Mucosa of descending colon (tissue), 3 donors: ENCODE measurements at places on chromosomes 12 and 14. TPM values are rescaled to one million over a fixed set of nuclear protein-coding genes. Genes with fewer than 3 reads are reported as not detected.

DNA sequence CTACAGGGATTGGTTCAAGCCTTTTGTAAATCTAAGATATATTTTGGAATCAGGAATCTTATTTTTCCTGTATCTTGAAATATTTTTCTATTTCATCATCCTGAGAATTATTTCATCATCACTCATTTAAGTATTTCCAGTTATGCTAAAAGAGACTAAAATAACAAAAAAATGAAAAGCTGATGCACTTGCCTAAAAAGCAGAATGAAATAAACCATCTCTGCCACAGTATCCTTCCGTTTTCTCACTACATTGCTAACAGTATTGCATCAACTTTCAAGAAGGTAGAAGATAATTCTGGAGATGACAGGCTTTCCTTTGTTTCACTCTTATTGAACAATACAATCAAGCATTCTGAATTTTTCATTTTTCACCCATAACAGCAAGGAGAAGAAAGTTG, 31.1 kb upstream of the EIF5 start:
- no peak for DNase-seq

DNA sequence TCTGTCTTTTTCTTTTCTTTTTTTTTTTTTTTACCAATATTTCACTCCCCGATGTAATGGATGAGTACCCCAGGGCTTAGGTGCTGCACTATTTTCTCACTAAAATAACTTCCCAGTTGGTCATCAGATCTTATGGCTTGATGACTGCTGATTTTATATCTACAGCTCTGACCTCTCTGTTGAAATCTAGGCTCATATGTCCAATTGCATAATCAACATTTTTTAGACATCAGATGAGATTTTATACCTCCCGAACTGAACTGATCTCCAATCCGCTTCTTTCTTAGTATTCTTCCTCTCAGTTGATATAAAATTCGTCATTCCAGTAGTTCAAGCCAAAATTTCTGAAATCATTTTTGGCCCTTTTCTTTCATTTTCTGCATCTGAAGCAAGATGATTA, 1236.5 kb downstream of the SLC16A7 start:
- DNase-seq, result no peak

DNA sequence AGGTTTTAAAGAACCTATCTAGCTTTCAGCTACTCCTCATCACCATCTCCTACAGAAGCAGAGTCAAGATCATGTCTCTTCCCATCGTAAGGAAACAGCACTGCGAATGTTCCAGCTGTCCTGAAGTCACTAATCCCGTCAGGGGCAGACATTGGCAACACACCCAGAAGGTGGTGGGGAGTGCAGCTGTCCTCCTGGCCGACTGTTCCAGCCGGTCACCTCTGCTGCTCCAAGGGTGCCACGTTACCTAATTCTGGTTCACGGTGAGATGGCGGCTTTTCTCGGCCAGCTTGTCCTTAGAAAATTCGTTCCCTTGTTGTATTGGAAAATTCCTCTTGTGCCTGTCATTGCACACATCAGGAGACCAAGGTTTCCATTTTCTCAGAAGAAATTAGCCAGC, 196.2 kb downstream of the ZFP36L1 start:
- DNase-seq, result no peak

DNA sequence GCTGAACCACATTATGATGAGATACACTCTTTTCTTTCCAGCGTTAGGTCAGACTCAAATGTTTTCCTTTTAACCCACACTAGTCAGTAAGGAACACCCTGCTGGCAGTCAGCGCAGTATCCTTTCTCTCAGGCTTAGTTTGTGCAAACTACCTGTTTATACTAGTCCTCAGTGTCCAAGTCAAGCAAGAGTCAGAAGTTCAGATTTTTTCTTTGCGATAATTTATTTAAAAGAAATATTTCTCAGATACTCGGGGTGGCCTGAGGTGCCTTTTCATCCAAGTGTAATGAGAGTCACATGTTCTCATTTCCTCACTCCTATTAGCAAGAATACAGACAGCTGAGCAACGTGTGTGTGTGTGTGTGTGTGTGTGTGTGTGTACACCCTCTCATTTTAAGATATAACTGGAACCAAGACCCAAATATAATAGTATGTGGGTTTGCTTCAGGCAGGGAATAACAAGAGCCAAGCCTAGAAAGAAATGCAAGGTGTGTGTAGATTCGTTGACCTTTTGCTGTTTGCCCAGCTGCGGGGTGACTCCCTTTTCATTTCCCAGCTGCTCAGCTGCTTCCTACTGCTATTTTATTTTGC, 182.7 kb downstream of the KICS2 start:
- peak; percentile 75 for DNase-seq

GRCh38 chr14:65805113-65805473, 392.6 kb downstream of the FUT8 start:
- no peak for DNase-seq

DNA sequence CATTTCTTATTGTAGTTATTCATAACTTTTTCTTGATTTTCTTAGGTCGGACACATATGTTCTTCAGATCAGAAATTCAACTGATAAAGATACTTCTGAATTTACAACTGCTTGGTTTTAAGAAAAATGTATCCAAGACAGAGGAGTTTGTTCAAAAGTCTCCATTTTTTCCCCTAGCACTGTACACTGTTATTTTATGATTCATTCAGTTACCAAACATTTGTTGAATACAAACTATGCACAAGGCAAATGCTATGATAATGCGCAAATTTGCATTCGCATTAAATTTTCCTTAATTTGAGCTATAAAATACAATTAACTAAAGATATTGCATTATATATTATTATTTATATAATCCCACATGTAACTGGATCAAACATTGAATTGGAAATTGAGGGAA, 10.1 kb upstream of the PLEKHA5 start:
- DNase-seq, result no peak

DNA sequence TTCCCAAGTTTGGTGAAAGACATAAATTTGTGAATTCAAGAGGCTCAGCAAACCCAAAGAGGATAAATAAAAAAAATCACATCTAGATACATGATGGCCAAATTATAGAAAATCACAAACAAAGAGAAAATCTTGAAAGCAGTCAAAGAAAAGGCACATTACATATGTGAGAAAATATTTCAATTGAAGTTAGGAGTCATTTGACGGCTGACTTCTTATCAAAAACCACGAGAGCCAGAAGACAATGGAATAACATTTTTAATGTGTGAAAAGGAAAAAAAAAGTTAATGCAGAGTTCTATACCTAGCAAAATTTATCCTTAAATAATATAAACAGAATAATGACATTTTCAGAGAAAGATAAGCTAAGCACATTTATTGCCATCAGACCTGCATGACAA, 307.0 kb downstream of the C12orf75 start:
- DNase-seq, result no peak

DNA sequence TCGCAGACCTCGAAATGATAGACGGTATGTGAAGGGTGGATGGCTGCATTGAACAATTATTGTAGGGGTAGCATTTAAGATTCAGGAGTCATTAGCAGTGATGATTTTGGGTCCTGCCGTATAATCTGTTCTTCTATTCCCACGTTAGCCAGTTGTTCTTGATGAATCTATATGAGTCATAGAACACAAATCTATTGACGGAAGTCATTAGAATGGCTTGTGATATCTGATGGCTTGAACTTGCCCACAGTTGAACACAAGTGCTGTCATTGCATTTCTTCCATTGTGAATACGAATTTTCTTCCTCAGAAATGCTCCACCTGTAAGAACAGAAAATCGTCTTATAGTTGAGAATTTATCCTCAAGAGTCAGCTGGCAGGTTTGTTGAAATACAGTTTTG, 1.9 kb downstream of the SRSF5 start:
- DNase-seq, result no peak

DNA sequence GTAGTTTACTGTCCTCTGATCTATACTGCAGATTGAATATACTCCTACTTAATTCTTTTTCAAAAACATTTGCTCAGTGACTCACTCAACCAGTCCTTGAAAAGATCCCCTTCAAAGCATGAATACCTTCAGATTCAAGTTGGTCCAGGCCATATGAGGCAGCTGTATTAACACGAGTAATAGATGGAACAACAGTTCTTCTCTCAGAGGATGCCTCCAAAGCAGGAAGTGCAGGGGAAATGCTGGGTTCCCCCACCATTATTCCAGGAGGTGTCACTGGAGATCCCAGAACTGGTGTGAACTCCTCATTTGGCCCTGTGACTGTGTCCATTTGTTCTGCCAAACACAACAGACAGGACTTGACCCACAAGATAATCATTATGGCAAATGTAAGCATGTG, 20.6 kb downstream of the ARMH4 start:
- DNase-seq, result no peak

- DNase-seq, result no peak
Observed at GRCh38 chr14:101454229-101454628, 107.1 kb upstream of the DIO3 start.

GRCh38 chr12:45669792-45670191, 59.7 kb upstream of the ARID2 start:
- no peak for DNase-seq

The JAG2 gene
- total RNA-seq, result 5.7 TPM

The OTX2 gene
- not detected for total RNA-seq

The NTS gene
- not detected for total RNA-seq

The P2RX2 gene
- total RNA-seq, result 0.32 TPM

The KLRF1 gene
- 0.55 TPM for total RNA-seq

The KITLG gene
- total RNA-seq, result 28.5 TPM
